ENCODE measurements at places on chromosomes 5 and 9.

- no peak for DNase-seq
Observed at GRCh38 chr5:21219966-21220365, 1232.0 kb upstream of the CDH18 start.

GRCh38 chr5:81391-82021 is 10.5 kb upstream of the PLEKHG4B start:
- DNase-seq = no peak

- peak; percentile 41 for DNase-seq
Observed at GRCh38 chr9:109117856-109118807, 1.6 kb downstream of the TMEM245 start.

GRCh38 chr5:140926443-140927227 is 536 bp downstream of the PCDHAC1 start:
- peak; percentile 72 for DNase-seq

DNA sequence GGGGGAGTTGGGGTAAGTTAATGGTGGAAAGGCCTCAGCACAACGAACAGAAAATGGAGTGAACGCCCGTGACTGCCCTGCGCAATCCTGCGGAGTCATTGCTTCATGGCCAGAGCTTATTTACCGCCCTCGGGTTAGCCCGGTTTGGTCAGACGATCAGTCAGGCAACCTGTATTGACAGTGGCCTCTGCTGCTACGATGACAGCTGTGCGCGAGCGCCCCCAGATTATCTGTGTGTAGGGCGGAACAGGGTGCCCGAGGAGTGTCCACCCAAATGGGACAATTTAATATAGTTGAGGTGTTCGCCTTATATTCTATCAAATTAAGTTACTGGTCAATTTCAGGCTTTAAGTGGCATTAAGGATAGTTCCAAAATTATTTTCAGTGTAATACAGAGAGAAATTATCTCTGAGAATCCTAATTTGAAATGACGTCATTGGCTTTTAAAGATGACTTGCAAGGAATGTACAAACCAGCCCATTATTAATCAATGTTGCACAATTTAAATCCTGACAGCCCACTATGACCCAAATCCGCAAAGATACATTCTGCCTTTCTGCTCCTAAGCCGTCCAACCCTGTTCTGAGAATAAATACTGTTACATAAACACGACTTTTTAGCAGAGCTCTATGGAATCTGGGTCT is 879 bp upstream of the UBQLN1 start:
- DNase-seq = no peak

GRCh38 chr5:168481330-168481788 is 4.9 kb upstream of the RARS1 start:
- DNase-seq = no peak

DNA sequence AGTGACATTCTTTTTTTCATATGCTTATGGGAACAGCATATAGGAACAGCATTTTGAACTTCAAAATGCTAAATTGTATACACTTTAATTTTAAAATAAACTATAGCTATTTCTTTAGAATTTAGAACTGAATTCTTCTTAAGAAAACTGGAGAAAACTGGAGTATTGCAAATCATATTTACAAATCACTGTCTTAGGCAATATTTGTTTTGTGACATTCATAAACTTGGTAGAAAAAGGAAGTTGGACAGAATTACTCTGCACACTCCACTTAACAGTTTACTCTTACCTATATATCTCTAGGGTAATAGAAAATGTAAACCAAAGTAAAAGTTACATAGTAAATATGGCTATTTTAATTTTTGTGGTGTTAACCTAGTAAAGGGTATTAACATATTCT is 3.1 kb downstream of the DMRTA1 start:
- DNase-seq = no peak

DNA sequence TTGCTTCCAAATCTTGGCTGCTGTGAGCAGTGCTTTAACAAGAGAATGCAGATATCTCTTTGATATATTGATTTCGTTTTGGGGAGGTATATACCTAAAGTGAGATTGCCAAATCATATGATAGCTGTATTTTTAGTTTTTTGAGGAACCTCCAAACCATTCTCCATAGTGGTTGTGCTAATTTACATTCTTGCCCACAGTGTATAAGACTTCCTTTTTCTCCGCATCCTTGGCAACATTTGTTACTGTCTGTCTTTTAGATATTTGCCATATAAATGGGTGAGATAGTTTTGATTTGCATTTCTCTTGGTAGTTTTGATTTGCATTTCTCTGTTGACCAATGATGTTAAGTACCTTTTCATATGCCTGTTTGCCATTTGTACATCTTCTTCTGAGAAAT is 10.0 kb upstream of the PLK2 start:
- DNase-seq = no peak

- no peak for DNase-seq
Observed at GRCh38 chr9:78234810-78235209, 1.1 kb upstream of the CEP78 start.

- no peak for DNase-seq
Observed at GRCh38 chr5:112339761-112340160, 79.3 kb downstream of the EPB41L4A start.

- no peak for DNase-seq
Observed at GRCh38 chr9:93493949-93494348, 40.6 kb upstream of the FAM120AOS start.

DNA sequence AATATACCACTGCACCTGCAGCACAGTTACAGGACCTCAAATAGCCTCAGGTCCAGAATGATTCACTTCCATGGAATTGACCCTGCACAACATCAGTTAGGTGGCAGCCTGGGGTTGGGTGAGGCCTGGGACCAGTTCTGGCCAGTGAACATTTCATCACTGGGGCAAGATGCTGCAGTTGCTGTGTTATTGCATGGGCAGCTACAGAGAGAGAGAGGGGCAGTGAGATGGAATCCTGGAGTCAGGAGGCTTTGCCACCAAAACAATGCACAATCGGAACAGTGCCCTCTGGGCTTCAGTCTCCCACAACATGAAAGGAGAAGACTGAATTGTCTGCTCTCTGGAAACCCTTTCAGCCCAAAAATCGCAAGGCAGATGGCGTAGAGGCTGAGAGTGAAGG is 51.8 kb downstream of the SH3TC2 start:
- DNase-seq = no peak

DNA sequence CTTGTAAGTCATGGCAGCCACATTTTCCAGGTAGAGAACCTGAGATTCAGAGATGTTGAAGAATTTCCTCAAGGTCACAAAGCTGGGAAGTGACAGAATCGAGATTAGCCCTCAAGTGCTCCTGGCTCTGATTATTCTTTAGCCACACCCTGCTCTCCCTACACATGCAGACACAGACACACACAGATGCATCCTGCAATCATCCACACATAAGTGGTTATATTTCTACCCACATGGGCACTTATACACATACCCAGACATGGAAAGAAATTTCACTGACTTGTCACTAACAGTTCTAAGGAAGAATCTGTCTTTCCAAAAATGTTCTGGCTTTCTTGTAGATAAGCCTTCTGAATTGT is 32.2 kb upstream of the GALNT10 start:
- DNase-seq = no peak

DNA sequence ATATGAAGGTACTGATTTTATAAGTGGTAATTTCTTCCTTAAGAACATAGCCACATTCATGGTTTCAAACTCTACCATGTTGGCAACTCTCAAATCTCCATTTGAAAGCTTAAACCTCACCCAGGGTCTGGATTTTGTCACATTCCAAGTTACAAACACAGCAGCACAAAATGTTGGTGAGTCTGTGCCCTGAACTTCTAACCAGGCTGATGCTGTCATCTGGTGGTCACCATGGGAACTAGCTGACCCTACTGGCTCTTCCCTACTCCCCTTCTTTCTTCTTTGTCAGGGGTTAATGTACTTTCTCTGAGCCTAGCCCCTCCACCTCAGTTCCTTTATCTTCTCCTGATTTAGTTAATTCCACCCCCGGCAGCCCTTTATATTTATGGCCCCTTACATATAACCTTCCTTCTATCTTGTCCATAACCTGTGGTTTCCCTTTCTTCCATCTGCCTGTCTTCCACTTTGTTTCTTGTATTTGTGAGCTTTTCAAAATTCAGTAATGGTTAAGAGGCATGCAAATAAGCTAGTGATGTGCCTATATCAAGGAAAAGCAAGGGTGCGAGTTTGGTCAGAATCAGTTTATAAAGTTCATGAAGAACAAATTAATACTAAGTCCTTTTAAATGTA is 35.9 kb downstream of the TGFBR1 start:
- no peak for DNase-seq

DNA sequence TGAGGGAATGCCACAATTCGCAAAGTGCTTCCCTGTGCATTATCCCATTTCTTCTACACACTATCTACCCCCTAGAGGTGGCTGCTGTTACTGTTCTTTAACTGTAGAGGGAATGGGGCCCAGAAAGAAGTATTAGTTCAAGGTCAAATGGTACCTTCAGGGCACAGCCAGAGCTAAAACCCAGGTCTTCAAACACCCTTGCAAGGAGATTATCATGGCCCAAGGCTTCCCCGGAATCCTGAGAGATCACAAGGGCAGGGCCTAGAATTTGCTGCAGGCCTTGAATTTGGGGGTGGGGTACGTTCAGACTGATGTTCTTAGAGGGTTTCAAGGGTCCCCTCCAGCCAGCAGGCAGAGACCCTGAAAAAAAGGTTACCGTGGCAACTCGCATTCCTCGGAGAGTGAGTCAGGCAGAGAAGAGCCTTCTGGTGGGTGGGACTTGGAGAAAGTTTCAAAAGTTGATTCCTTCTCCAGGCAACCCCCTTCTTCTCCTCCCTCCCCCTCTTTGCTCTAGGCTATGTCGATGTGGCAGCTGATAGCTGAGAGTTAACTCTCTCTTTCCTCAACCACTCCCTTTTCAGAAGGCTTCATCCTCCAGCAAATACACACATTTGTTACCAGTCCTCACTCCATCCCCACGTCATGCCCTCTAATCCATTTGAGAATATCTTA is 1.9 kb downstream of the SPARC start:
- peak; percentile 71 for DNase-seq

- no peak for DNase-seq
Observed at GRCh38 chr9:91320299-91320698, 41.4 kb downstream of the AUH start.

DNA sequence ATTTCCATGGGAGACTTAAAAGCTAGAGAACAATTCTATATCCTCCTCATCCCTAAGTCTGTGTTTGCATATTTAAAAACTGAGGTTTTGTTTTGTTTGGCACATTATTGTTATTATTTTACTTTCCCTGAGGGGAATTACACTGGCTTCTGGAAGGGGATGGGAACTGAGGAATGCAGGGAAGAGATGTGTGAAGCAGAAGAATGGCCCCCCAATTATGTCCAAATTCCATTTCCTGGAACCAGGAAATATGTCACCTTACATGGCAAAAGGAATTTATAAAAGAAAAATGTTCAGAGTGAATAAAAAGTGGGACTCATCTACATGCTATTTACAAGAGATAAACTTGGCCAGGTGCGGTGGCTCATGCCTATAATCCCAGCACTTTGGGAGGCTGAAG is 129.8 kb downstream of the MARCHF11 start:
- DNase-seq = no peak

DNA sequence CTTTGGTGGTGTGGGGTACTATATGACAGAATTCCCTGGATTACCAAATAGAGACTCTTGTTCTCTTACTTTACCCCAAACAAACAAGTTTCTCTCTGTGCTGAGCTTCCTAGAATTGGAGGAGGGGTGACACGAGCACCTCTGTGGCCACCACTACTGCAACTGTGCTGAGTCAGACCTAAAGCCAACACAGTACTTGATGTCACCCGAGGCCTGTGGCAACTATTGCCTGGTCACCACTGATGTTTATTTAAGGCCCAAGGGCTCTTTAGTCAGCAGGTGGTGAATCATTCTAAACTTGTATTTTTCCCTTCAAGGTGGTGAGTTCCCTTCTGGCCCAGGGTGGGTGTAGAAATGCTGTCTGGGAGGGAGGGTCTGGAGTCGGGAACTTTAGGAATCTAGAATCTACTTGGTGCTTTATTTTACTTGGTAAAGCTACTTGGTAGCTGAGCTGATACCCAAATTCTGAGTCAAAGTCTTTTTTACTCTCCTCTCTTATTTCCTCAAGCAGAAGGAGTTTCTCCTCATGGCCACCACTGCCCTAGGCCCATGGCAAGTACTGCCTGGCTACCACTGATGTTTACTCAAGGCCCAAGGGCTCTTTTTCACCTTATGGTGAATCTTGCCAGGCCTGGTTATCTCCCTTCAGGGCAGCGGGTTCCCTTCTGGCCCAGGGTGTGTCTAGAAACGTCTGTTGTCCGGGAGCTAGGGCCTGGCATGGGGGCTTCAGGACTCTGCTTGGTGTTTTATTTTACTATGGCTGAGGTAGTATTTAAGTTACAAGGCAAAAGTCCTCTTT is 9.8 kb downstream of the LURAP1L start:
- DNase-seq = no peak

- no peak for DNase-seq
Observed at GRCh38 chr9:104075801-104076753, 18.0 kb upstream of the SMC2 start.

- DNase-seq = no peak
Observed at GRCh38 chr5:180197016-180197702, 11.9 kb downstream of the RASGEF1C start.

- no peak for DNase-seq
Observed at GRCh38 chr9:27303219-27303618, 6.3 kb upstream of the EQTN start.

DNA sequence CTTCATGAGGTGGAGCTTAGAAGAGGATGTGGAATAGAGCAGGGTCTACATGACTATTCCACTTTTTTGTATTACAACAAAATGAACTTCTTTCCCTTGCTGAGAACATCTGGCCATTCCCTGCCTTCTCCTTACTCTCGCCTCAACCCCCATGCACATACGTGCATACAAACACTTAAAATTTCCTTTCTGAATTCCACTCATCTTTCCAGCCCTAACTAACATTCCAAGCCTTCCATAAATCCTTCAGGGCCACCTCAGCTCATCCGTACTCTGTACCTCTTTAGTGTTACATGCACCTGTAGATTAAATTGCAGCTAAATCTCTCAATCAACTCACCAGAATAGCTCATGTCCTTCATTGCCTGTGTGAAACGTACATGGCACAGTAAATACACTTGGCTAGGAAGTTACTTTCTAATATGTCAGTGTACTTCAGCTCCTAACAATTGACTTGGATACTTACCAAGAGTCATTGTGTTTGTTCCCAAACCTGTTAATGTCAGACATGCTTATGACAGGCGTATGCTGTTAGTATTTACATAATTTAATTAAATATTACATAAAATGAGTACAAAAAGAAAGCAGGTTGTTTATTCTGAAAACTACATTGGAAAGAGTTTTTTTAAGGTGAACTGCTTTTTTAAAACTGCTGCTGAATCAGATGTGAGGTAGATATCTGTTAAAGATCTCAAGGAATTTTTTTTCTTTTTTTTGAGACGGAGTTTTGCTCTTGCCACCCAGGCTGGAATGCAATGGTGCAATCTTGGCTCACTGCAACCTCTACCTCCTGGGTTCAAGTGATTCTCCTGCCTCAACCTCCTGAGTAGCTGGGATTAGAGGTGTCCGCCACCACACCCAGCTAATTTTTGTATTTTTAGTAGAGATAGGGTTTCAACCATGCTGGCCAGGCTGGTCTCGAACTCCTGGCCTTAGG is 55.7 kb downstream of the GLIS3 start:
- DNase-seq = no peak
